Activated CD4-positive, alpha-beta T cell treated with anti-CD3 and anti-CD28 coated beads for 1 hour (primary cell): ENCODE measurements at places on chromosomes 11 and 22.

- peak; percentile 47 for DNase-seq
Measured at GRCh38 chr11:73393479-73394415, 17.5 kb downstream of the RELT start.

GRCh38 chr11:10518891-10519290 is 22.1 kb downstream of the RNF141 start:
- DNase-seq, result no peak

DNA sequence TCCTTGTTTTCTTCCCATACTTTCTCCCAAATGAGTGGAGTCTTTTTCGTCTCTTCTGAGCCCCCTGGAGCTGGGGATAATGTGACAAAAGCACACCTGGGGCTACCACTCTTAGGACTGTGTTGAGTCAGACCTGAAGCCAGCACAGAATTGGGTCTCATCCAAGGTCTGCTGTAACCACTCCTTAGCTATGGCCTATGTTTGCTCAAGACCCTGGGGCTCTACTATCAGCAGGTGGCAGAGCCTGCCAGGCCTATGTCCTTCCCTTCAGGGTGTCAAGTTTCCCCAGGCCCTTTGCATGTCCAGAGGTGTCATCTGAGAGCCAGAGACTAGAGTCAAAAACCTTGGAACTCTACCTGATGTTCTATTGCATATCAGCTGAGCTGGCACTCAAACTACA is 335.7 kb downstream of the DDX10 start:
- DNase-seq, result no peak

DNA sequence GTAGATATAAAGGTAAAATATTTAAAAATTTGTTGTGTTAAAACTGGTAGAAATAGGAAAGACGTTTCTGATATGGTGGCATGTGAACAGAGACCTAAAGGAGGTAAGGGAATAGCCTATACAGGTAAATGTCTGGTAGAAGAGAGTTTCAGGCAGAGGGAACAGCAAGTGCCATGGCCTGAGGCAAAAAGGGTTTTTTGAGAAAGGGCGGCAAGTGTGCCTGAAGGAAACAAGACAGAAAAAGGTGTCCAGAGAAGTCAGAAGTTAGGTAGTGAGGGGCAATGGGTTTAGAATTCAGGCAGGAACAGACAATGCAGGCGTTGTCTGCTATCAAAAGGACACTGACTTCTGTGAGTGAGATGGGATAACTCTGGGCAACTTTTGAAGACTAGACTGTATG is 339.7 kb downstream of the DYNC2H1 start:
- no peak for DNase-seq

DNA sequence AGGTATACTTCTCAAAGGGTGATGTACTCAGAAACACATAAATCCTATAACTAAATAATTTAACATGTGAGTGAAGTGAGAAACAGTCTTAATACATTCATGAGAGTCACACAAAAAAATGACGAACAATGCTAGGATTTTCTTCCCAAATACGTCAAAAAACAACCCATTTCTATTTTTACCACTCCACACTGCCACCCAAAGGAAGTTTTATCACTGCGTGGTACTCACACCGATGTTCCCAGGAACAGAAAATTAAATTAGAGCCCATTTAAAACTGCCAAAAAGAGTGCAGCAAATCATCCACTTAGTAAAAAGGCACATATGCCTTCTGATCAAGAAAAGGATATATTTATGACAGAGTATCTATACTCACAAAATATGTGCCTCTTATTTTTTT is 710.9 kb upstream of the FAT3 start:
- DNase-seq, result no peak

- DNase-seq, result no peak
Measured at GRCh38 chr11:28528217-28528616, 420.0 kb downstream of the METTL15 start.

DNA sequence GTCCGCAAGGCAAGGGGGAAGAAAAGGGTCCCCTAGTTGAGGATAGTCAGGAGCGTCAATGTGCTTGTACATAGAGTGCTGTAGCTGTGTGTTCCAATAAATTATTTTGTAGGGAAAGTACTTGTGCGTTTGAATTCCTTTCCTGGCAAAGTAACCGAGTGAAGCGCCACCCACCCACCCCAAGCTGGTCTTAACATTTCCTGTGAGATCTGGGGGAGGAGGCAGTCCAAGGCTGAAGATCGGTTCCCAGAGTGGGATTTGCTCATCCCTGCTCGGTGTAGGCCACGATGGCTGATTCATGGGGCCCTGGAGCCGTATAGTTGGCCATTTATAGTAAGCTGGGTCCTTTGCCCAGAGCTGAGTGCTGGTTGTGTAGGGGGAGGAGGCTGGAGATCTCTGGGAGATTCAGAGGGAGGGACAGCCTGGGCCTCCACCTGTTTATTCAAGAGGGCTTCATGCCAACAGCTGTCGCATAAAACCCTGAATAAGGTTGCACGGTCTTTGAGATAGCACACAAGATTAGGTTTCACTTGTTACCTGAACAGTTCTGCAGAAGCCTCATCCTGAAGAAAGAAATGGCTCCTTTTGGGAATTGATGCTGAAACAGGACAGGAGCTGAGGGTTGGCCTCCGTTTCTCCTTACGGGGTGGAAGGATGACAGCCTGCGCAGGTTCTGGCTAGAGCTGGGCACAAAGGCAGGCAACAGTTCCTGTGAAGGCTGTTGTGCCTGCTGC is 2.4 kb downstream of the ATF4 start:
- DNase-seq, result no peak

GRCh38 chr22:27650572-27650971 is 151.0 kb downstream of the MN1 start:
- DNase-seq, result no peak

DNA sequence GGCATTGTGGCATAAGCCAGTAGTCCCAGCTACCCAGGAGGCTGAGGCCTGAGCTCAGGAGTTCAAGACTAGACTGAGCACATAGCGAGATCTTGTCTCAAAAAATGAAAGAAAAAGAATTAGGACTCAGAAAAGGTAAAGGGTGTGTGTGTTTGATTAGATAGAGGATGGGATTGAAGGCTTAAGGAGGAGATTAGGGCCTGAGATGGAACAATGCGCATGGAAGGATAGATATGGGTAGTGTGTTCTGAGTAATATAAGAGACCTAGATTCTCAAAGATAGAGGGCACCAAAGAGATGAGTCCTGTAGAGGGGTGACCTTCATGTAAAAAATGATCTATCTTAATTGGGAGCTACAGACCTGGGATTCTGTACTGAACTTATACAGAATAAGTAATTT is 17.3 kb upstream of the RAB30 start:
- DNase-seq, result no peak
